ENCODE measurements at places on chromosomes 1 and 21.

DNA sequence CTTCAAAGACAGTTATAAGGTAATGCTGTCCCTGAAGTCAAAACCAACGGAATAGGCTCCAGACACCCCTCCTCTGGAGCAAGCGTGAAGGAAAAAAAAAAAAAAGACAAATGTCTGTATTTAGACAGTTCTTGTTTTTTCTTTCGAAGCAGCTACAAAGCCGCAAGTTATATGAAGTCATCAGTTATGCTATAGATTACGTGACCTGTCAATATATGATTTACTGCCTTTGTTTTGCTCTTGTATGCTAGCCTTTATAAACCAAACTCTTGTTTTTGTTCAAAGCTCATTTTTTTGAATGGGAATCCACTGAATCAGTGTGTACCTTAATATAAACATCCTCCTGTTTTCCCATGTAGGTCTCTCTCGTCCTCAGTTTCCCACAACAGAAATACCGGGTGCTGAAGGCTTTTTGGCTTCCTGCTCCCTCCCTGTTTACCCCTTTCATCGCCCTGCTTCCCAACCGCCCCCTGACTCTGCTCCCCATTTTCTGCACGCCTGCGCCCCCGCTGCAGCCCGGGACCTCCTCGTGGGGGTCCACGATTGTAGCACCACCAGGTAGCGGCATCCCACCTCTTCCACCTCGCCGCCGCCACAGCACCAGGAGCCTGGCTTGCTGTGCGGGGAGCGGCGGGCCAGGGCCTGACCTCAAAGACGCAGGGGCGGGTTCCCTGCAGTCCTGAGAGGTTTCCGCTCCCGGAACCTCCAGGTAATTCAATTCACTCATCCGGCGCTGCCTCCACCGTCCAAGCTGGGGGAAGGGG, 5.2 kb upstream of the ZNF678 start:
- DNase-seq, result no peak

GRCh38 chr21:36097427-36098181, 27.8 kb downstream of the CBR1 start:
- no peak for DNase-seq

GRCh38 chr1:36973056-36973455, 61.3 kb downstream of the GRIK3 start:
- no peak for DNase-seq

GRCh38 chr1:78996791-78997190, 9.7 kb downstream of the ADGRL4 start:
- DNase-seq, result no peak

DNA sequence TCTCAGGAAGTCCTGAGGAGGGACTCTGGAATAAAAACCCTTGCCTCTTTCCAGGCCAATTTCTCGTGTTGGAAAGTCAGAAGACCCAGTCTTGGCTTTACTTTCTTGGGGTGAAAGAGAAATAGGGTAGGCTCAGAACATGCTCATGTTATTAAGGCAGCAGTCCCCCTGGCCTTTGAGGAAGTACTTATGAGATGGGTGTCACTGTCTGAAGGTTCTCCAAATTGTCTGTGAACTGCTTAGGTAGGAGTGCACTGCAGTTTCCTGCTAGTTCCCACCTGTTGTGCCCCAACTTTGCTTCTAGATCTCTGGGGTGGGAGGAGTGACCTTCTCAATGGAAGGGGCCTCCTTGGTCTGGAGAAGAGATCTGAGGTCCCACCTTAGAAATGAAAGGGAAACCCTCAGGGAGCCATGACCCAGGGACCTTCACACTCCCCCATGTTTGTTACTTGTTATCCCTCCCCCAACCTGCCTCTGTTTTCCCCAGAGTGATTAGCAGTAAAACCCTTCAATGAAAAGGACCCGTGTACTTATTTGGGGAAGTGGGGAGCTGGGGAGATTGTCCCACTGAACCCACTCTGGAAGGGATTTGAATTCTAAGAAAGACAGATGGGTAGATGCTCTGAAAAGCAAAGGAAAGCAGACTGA, 5.7 kb downstream of the ZNF691 start:
- no peak for DNase-seq

GRCh38 chr1:52663716-52664115, 30.7 kb downstream of the SHISAL2A start:
- no peak for DNase-seq

DNA sequence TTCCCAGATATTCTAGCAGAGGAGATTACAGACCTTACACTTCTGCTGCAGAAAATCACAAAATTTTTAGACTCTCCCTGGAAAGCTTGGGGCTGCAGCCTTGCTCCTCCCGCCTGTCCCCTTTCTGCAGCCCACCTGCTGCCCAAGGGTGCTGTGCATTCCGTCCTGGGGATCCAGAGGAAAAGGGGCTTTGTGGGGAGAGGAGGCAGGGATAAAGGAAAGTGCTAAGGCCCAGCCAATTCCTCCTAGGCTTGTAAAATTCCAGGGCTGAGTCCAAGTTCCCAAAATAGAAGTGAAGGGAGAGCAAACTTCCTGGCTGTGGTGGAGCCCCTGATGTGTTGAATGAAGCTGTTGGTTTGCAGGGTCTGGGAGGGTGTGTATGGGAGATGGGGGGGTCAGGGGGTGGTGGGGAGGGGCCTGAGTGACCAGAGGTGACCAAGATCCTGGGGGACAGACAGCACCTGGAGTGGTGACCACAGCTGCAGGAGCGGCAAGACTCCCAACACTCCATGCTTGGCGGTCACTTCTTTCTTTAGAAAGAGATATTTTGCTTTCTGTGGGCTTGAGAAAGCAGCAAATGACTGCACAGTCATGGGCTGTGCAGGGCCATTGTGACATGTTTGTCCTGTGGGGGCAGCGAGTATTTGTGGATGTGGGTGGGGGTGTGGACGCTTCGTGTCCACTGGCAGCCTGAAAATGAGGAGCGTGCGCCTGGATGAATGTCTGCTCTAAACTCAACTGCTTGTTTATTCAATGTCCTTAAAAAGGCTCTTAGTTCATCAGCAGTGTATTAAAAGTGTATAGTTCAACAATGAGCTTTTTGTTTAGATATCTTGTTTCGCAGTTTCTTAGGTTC, 68.4 kb downstream of the TLR5 start:
- DNase-seq, result no peak

- DNase-seq, result no peak
These were observed 147.9 kb downstream of the EDEM3 start for GRCh38 chr1:184606786-184607185.

DNA sequence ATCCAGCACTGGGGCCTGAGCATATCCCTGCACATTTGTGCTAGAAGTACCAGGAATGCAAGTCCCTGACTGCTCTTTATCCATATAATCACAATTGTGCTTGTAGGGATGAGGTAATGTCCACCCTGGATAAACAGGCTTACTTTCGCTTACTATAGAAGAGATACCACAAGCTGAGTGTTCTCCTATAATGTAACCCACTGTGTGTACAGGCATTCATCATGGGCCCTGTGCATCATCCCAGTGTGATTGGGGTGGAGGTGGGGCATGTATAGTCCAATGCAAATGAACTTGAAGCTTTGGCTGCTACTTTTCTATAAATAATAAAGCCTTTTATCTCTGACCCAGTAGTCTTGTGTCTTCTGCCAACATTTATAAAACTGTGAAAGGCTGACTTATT, 69.3 kb downstream of the MAN1A2 start:
- DNase-seq, result no peak

- no peak for DNase-seq
These were observed 3.6 kb upstream of the PRDM16 start for GRCh38 chr1:3065396-3065795.

GRCh38 chr1:239987103-239987745, 104.5 kb upstream of the FMN2 start:
- no peak for DNase-seq

- no peak for DNase-seq
These were observed 407 bp downstream of the WNT4 start for GRCh38 chr1:22142315-22143064.

DNA sequence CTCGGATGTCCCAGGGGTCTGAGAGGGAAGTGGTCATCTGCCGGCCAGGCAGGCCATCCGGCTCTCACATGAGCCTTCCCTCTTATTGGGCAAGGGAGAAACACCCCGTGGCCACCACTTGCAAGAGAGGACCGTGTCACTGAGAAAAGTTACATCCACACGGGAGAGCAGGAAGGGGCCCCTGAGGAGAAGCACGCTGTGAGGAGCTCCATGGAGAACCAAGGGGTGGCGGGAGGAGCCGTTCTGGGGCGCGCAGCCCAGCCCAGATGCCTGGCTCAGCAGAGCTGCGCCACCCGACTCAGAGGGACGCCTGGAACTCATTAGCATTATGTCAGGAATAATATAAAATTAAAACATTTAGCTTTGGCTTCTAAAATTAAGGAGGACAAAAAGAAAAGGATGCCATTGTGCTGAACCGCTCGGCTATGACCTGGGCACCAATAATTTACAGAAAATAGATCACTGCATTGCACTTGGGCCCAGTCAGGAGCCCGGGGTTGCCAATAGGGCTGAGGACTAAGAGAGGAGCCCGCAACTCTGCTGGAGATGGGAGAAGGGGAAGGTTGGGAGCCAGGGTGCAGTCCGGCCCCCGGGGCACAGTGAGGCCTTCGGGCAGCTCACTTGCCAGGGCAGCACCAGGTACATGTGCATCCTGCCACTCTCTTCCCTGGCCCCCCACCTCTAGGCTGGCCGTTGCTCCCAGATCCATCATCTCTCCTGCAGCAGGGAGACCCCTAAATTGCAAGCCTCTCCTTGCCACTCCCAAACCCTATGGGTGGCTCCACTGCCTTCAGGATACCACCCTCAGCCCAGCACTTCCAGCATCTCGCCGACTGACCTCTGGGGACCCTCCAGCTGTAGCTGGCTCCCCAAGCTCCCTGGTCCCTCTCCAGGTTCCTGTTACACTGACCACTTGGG, 84.8 kb downstream of the DMRTB1 start:
- DNase-seq, result no peak

DNA sequence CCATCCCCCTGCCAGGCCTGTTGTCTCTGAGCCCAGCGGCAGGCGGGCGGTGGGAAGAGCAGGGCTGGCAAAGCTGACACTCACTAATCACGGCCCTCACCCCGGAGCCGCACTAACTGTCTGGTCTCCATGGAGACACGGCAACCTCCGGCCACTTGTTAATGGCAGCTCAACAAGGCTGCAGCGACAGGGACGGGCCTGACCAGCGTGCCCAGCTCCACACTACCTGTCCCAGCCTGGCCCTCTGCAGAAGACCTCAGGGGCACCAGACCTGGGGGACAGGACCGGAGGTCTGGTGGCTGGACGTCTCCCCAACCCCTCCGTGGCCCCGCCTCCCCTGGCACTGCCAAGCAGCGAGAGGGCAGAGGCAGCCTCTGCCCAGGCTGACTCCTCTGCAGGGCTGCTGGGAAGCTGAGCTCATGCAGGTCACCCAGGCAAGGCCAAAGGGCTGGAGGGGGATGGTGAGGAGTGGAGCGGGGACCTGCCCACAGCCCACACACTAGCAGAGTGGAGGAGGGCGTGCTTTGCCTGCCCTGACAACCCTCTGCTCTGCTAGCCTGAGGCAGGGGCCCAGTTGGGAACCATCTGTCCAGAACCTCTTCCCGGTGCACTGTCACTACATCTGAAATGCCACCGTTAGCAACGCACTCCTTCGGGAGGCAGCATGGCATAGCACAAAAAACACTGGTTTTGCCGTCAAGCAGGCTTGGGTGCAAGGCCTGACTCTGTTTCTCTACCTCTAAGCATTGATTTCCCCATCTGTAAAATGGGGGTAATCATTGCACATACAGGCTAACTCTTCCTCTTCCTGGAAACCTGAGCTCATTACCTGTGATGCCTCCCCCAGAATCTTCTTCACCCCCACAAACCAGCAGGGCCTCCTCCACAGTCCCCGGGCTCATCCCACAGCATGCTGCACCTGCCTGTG, 29.6 kb upstream of the WASF2 start:
- no peak for DNase-seq

DNA sequence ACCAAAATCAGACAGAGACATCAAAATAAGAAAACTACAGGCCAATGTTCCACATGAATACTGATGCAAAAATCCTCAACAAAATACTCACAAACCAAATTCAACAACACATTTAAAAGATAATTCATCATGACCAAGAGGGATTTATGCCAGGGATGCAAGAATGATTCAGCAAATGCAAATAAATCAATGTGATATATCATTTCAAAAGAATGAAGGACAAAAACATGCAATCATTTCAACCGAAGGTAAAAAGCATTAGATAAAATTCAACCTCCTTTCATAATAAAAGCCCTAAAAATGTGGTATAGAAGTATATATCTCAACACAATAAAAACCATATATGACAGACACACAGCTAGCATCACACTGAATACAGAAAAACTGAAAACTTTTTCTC, 81.5 kb upstream of the LYPLAL1 start:
- no peak for DNase-seq

DNA sequence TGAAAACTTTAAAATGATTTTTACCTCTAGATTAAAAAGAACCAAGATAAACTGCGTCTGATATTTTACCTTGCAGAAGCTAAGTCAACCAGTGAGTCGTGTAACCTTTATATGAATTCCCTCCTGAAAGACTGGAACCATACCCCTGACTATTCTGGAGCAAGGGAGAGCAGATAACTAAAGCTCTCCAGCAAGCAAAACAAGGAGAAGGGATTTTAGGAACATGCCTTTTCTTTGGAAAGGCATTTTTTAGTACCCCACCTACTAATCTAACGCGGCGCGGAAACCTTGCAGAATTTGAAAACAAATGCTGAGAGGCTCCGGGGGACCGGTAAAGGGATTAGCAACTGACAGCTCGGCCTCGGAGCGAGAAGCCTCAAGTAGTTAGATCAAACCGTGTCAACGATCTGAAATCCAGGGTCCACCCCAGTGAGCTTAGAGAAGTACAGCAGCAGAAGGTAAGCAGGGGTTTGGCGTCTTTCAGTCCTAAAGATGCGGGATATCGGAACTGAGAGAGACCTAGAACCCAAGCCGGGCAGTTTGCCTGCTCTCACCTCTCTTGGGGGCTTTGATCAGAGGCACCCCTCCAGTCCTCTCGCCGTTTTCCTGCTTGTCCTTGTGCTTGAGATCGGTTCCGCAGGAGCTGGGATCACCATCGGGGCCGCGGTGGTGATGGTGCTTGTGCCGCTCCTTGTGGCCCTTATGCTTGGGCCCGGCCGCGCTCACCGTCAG, 954 bp downstream of the RSBN1 start:
- DNase-seq, result no peak

- no peak for DNase-seq
These were observed 120.7 kb upstream of the MARK1 start for GRCh38 chr1:220407191-220407590.

GRCh38 chr21:41605178-41605933, 97.4 kb upstream of the TMPRSS2 start:
- no peak for DNase-seq

DNA sequence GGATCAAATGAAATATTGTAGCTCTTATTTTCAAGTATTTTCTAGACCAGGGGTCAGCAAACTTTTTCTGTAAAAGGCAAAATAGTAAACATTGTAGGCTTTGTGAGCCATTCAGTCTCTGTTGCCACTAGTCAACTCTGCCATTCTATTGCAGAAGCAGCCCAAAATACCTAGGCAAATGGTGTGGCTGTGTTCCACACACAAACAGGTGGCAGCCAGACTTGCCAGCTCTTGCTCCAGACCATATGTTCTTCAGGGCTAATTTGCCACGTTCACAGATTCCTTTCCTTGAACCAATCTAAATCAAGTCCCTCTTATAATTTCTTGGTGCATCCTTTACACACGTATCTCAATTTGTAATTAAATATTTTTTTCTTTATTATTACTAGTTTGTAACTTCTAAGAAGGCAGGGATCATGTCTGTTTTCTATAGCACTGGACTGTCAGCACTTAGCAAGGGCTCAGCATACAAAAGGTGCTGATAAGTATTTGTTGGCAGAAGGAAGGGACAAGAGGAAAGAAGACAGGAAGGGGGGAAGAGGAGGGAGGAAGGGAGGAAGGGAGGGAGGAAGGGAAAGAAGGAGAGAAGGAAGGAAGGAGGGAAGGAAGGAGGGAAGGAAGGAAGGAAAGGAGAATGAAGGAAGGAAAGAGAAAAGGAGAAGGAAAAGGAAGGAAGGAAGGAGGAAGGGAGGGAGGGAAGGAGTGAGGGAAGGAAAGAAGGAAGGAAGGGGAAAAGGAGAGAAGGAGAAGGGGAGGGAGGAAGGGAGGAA, 106.5 kb upstream of the EDEM3 start:
- DNase-seq, result no peak

Data from activated T-helper 1 cell treated with Interleukin-2 at 50 U/mL for 16 hours (primary cell).